ENCODE measurements at places on chromosomes 13 and 19.

DNA sequence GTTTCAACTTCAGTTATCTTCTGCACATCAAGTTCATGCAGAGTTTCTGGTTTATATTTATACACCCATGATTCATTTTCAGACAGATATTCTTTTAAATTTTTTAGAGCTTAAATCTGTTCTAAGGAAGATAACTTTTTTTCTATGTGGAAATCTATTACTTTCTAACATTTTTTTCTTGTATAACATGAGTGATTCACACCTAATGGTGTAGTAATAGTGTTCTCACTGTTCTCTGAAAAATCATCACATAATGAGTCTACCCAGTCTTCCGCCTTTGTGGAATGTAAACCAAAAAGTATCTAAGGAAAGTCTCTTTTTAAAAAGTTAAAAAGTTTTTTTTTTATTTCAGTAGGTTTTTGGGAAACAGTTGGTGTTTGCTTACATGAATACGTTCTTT lies 70.8 kb downstream of the FNDC3A start:
- DNase-seq = no peak

DNA sequence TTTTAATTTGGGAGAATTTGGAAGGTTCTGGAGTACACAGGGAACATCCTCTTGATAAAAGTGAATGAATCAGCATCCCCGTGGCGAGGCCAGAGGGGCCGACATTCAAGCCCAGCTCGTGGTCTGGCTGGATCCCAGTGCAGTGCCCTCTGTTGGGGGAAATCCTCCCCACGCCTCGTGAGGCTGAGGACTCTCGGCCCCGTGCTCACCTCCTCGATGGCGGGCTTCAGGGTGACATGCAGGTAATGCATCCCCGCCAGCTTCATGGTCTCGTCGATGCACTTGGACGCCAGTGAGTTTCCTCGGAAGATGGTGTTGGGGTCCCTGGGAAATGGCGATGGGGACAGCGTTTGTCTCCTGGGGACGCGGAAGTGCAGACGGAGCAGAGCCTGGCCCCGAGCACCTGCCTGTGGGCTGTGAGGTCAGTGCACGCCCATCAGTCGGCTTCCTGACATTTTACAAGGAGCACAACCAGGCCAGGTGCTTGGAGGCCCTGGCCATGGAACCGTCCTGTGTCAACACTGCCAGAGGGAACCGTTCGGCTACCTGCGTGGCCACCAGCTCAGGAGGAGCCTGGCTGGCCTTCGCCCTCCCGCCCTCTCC lies 43.3 kb upstream of the C13orf46 start:
- no peak for DNase-seq

DNA sequence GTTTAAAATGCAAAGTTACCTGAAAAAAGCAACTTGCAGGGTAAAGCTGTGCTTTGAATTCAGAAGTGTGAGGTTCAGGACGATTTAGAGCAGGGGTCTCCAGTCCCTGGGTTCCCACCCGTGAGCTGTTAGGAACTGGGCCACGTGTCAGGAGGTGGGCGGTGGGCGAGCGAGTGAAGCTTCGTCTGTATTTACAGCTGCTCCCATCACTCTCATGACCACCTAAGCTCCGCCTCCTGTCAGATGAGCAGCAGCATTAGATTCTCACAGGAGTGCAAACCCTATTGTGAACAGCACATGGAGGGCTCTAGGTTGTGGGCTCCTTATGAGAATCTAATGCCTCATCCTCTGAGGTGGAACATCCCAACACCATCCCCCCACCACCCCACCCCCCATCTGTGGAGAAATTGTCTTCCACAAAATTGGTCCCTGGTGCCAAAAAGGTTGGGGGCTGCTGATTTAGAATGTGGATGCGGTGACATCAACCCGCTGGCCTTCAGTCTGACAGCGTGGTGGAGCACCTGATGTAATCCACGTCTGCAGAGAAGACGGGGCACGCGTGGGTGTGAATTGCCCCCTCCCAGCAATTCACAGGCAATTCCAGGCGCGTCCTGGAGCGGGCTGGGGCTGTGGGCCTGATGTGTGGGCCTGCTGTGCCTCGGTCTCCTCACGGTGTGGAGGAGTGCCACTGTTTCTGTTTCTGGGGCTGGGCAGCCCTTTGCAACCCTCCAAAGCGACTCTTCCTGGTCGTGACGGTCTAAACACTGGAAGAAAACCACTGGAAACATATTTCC lies 214.0 kb upstream of the SOX1 start:
- DNase-seq = no peak

DNA sequence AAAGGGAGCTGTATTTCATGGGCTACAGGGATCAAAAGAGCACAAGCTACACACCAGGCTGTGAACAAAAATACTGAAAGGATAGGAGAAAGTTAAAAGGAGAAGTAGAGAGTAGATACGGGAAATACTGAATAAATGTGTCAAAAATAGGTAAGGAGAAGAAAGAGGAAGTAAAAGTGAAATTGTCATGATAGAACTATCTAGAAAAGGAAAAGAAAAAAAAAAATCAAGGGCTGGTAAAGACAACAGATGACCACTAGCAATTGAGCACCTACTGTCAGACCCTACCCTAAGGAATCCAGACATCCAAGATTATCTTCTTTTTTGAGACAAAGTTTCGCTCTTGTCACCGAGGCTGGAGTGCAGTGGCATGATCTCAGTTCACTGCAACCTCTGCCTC lies 4.8 kb downstream of the RUBCNL start:
- DNase-seq = no peak

GRCh38 chr19:38290631-38291147 lies 13.4 kb upstream of the C19orf33 start:
- no peak for DNase-seq

GRCh38 chr19:13115936-13116281 lies 631 bp downstream of the TRMT1 start:
- DNase-seq = peak; percentile 27

GRCh38 chr19:1243768-1244692 lies 2.5 kb downstream of the ATP5F1D start:
- DNase-seq = peak; percentile 88

DNA sequence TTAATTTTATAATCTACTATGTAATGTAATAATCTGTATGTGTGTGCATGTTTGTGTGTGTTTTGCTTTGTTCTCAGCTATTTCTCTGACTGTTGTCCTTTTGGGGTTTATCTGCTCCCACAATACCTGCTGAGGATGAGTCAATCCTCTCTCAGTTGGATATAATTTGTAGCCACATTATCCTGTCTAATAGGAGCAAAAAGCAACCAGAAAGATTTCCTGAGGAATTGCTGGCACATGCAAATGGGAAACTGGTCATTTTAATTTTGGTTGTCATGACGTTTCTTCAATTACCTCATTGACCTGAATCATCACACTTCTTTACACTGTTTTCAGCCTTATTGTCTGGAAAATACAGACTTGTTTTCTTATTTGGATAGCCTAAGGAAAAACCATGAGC lies 488.4 kb downstream of the KLF5 start:
- DNase-seq = no peak

GRCh38 chr13:98022210-98022609 lies 68.7 kb downstream of the IPO5 start:
- DNase-seq = no peak

GRCh38 chr13:29493796-29494195 lies 101.7 kb downstream of the SLC7A1 start:
- DNase-seq = no peak

GRCh38 chr13:21742096-21742495 lies 71.2 kb downstream of the FGF9 start:
- DNase-seq = no peak

GRCh38 chr13:105740739-105741138 lies 794.7 kb downstream of the EFNB2 start:
- no peak for DNase-seq

GRCh38 chr19:29943615-29944014 lies 1.6 kb downstream of the URI1 start:
- DNase-seq = no peak

GRCh38 chr13:80399340-80400163 lies 58.6 kb upstream of the SPRY2 start:
- peak; percentile 3 for DNase-seq

GRCh38 chr13:31794452-31794851 lies 55.1 kb downstream of the RXFP2 start:
- no peak for DNase-seq

GRCh38 chr13:104868806-104869205 lies 1666.7 kb downstream of the EFNB2 start:
- DNase-seq = no peak

GRCh38 chr19:36986131-36986530 lies 70.0 kb downstream of the ZNF568 start:
- no peak for DNase-seq

GRCh38 chr13:80753866-80754265 lies 412.9 kb upstream of the SPRY2 start:
- no peak for DNase-seq

DNA sequence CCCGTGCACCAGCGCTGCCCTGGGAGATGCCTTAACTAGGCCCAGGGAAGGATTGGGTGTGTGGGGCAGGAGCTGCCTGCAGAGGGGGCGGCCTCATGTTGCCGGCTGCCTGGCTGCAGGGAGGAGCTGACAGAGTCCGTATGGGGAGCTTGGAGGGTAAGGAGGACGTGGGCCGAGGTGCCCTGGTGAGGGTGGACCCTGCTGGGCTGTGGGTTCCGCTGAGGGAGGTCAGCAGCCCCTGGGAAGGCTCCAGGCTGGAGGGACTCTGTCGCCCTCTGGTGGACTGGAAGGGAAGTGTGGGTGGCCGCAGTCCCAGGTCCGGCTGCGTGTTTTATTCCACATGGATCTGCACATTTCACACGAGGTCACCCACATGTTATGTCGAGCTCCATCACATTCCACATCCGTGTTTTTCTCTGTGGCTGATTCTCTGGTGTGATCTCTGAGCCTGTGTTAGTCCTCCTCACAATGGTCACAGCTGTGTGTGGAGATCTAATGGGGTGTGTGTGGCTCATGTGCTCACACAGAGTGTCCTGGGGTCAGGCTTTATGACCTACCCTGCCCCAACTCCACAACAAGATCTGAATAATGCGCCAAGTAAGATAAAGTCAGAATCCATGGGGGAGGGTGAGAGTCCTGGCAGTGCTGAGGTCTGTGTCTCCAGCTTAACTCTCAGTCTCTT lies 1.8 kb upstream of the CEACAM8 start:
- peak; percentile 39 for DNase-seq

DNA sequence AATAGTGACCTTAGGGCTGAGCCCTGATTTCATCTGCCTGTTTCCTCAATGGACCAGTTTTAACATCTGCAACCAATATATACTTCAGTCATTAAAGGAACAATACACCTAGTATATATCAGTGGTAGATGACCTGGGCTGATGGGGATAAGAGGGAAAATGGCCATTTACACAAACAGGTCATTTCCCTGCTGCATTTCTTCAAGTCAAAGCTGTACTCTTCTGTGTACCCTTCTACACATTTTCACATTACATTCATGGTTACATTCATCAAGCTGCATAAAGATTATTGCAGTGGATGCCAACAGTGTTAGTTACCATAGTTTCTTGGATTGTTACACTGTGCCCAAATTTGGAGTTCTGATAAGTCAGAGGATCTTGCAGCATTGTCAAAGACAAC lies 81.2 kb upstream of the RAP2A start:
- DNase-seq = no peak

DNA sequence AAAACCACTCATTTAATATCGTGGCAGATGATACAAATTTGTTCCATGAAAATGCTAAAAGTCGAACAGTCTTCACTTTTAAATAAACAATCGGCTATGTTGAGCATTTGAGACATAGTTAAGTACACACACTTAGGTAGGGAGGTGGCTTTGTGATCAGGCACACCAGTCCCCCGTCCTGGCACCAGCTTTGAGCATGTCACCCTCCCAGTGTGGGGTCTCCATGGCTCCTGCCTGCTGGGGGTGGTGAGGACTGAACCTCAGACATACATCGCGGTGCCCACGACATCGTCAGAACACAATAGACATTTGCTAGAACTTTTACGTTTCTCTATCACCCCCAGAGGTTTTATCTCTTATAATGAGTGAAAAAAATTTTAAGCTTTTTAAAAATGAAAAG lies 62.0 kb downstream of the RFX2 start:
- no peak for DNase-seq

DNA sequence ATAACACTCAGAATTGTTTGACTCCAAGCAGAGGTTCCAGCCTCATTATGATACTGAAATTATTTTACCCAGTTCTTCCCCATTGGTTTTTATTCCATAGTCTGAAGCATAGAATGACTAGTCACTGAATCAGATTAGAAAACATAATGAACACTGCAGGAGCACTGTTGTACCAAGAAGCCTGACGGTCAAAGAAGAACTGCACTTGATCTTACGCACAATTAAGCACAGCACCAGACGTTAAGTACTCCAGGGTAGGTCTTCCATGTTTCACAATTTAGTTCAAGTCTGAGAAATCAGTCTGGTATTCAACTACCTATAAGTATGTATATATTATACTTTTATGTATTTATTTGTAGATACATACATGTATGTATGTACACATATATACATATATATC lies 973.5 kb upstream of the SPRY2 start:
- no peak for DNase-seq

GRCh38 chr13:28375250-28375930 lies 119.5 kb downstream of the FLT1 start:
- no peak for DNase-seq

DNA sequence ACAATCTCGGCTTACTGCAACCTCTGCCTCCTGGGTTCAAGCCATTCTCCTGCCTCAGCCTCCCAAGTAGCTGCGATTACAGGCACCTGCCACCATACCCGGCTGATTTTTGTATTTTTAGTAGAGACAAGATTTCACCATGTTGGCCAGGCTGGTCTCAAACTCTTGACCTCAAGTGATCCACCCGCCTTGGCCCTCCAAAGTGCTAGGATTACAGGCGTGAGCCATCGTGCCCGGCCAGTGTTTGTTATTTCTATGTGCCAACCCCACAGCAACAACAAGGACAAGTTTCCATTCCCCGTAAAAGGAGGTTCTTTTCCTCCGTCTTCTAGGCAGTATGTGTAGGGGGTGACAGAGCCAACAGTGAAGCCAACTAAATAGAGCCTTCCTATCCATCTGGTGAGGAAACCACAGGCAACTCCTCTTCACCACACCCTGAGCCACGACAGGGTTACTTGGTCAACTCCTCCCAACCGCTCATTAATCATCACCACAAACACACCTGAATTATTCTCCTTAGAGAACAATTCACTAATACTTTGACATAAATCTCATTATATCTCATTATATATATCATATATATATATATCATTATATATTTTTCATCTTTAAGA lies 25.5 kb downstream of the FOXO1 start:
- peak; percentile 32 for DNase-seq

DNA sequence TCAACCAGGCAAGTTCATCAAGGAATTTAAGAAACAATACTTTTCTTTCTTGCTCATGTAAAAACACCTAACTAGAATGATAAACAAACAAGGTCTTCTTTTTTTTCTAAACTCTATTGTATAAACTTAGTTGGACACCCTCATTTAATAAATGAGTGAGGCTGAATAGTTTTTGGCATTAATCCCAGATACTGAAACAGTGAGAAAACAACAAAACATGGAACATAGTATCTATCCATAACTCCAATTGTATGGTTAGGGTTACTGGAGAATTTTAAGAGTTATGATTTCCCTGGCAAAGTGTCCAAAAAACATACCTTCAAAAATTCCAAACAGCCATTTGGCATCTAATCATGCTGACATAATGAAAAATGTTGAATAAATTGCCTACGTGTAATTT lies 5.8 kb upstream of the POMP start:
- DNase-seq = no peak

All from activated CD4-positive, alpha-beta T cell treated with anti-CD3 and anti-CD28 coated beads for 48 hours (primary cell).